ENCODE measurements at places on chromosomes 6 and 20.

DNA sequence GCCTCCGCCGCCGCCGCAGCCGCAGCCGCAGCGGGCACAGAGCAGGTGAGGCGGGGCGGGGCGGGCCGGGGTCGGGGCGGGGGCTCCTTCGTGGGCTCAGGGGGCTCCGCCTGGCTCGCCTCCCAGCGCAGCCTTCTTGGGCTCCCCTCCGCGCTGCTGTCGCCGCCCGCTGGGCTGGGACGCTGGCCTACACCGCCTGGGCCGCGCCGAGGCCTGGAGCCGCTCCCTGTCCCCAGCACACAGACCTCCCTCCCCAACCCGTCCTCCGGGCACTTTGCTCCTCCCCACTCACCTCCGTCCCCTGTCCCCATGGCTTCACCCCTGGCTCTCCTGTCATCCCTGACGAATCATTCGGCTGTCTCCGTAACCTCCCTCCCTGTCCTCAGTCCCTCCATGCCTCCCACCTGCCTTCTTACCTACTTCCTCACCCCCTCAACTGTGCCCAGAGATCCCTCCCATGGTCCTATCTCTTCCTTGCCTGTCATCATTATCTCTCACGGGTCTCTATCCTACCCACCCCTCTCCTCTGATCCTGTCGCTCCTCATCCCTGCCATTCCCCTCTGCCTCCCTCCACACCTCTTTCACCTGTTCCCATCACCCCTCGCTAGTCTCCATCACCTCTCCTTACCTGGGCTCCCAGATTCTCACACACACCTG, 512 bp downstream of the TTBK1 start:
- DNase-seq, result no peak

- no peak for DNase-seq
Measured at GRCh38 chr6:32558426-32559057, 28.5 kb upstream of the HLA-DRB5 start.

GRCh38 chr20:51427651-51428291, 114.7 kb downstream of the NFATC2 start:
- no peak for DNase-seq

GRCh38 chr6:29661071-29661470, 4.2 kb downstream of the MOG start:
- no peak for DNase-seq

DNA sequence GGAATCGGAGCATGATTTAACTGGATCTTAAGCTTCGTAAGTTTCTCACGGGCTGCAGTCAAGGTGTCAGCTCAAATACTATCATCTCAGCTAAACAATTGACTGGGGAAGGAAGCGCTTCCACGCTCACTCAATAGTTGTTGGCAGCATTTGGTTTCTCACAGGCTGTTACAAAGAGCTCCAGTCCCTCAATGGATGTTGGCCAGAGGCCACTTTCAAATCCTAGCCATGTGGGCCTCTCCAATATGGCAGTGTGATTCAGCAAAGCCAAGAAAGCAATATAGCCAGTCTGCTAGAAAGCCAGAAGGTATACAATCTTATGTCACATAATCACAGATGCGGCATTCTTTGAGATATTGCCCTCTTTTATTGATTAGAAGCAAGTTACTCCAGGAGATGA, 98.3 kb upstream of the PHACTR1 start:
- no peak for DNase-seq

DNA sequence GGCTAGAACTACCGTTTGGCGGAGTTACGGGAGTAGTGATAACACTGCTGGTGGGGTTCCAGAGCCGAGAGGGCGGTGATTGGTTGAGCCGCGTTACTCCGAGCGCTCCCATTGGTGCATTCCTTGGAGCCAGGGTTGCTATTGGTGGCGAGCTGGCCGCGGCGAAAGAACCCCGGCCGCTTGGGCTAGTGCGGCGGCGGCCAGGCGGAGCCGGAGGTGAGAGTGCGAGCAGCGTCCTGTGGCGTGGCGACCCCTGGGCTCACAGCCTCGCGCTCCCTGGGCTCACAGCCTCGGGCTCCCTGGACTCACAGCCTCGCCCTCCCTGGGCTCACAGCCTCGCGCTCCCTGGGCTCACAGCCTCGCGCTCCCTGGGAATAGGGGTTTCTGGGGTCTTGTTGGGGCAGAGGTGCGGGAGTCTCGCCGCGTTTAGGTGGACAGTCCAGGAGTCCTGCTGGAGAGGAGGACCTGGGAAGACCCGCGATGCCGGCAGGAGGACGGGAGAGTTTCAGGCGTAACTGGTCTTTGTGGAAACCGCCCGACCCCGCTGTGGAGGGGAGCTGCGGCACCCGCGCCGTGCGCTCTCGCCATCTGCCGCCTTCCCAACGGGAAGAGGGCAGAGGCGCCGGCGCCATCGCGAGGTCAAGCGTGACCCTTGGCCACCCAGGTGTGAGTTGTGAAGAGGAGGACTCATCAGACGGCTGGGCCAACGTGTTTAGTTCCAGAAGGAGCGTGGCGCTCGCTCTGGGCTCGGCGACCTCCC, 12.2 kb downstream of the PRDM13 start:
- no peak for DNase-seq

GRCh38 chr20:54205450-54205849, 2.4 kb upstream of the PFDN4 start:
- no peak for DNase-seq

DNA sequence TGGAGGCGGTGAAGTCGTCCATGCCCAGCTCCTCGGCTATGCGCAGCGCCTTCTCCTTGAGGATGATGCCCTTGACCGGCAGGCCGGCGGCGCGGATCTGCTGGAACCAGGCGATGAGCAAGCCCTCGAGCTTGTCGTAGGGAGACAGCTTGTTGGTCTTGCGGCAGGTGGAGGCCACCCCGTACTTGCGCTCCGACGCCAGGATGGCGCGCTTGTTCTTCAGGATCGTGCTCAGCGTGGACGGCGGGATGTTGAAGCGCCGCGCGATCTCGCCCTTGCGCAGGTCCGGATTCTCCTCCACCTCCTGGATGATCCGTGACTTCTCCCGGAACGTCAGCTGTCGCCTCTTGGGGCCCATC, 435 bp downstream of the CENPB start:
- DNase-seq, result no peak

GRCh38 chr6:107973594-107973993, 15.6 kb upstream of the SEC63 start:
- no peak for DNase-seq

GRCh38 chr20:58141496-58141895, 87.0 kb downstream of the ANKRD60 start:
- no peak for DNase-seq

DNA sequence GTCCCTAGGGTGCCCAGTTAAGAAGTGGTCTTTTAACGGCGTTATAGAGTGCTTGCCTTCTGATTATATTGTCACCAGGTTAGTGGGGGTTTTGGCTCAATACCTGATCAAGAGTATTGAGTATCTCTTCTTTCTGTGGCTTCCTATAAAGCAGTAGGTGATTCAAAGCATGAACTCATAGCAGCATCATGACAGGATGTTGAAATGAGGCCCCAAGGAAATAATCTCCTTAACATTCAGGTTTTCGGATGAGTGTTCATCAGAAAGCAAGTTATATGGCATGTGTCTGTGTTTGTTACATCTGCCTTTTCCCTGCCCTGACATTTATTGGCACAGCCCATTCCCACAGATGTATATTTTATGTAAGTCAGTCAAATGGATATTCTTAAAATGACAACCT, 301.0 kb downstream of the FARS2 start:
- no peak for DNase-seq

GRCh38 chr6:139699335-139699734, 324.9 kb upstream of the CITED2 start:
- no peak for DNase-seq

- no peak for DNase-seq
Measured at GRCh38 chr6:136427378-136427717, 122.9 kb downstream of the MAP7 start.

DNA sequence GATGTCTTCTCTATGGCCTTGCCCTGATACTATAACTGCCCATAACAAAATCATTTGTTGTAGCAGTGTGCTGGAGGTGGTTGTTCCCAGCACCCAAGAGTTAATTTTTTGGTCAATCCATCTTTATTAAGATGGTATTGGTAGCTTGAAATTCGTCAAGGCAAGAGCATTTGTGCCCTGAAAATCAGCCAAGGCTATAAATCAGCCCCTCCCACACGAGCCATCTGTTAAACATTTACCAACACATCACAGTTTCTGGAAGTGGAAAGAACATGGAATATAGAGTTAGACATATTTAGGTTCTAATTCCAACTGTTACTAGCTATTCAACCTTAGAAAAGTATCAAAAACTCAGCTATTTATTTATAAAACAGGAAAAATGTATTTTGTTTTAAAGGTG, 888.4 kb upstream of the GJE1 start:
- DNase-seq, result no peak

GRCh38 chr6:935582-935981, 242.6 kb upstream of the EXOC2 start:
- DNase-seq, result no peak

- no peak for DNase-seq
Measured at GRCh38 chr6:18329776-18330175, 57.4 kb upstream of the RNF144B start.

DNA sequence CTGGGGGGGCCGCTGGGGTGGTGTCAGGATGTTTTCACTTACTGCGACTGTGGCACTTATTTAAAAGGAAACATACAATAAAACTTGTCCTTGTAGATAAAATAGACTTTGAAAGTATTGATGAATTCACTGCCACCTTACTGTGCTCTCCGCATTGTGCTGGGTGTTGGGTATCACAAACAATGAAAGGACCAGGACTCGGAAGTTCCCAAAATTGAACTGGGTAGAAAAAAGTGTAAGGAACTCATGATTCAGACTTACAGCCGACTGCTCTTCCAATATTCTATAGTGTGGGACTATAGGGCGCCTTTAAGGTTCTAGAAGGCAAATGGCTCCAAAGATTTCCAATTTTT, 32.1 kb upstream of the ID4 start:
- DNase-seq, result no peak

Measured in stimulated activated CD4-positive, alpha-beta T cell treated with anti-CD3 and anti-CD28 coated beads, Interleukin-12 subunit alpha, Interleukin-12 subunit beta, amount 100 ng/mL, for 24 hours (primary cell).